IMR-90 (cell line): ENCODE measurements at places on chromosomes 11 and 22.

- no peak overlapping the region for H3K4me3 ChIP-seq
- peak; percentile 77 for DNase-seq
- peaks cover 21% of the 10 kb centered on the region for H3K4me1 ChIP-seq
- H3K27ac ChIP-seq: peak overlapping the region; percentile 41
Measured at GRCh38 chr22:33867118-33867866, 53.0 kb downstream of the LARGE1 start.

DNA sequence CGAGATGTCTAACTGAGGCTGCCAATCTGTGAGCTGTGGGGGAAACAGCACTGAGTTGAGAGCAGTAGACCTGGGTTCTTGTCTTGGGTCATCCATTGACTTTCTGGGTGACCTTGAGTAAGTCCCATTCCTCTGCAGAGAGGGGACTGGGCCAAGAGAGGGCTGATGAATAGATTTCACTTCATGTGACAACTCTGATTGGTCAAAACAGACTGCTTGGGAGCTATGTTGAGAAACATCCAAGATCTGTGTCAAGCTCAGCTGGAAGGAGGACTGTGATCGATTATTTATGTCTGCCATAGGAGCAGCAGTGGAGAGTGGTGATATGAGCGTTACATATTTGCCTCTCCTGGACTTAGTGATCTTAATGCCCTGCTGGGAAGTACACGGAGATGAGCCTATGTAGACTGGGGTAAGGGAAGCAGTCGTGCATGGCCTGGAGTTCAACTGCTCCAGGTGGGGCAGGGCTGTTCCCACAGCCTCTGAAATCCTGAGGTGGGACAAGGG lies 47.7 kb downstream of the OTOG start:
- H3K36me3 ChIP-seq: no peaks in the 10 kb centered on the region
- H3K27me3 ChIP-seq: peaks cover 3% of the 10 kb centered on the region
- H3K4me1 ChIP-seq: no peaks in the 10 kb centered on the region
- no peak for DNase-seq
- H3K4me3 ChIP-seq: no peak overlapping the region

GRCh38 chr11:67463680-67464410 lies 5.2 kb downstream of the TMEM134 start:
- no peak overlapping the region; the same call in 1 of the 2 replicates for H3K4me3 ChIP-seq
- DNase-seq: no peak
- H3K27me3 ChIP-seq: no peaks in the 10 kb centered on the region; the same call in 1 of the 2 replicates
- peaks cover 2% of the 10 kb centered on the region; the same call in 1 of the 2 replicates for H3K36me3 ChIP-seq

- H3K36me3 ChIP-seq: no peaks in the 10 kb centered on the region
- H3K4me1 ChIP-seq: peaks cover 21% of the 10 kb centered on the region
- H3K27ac ChIP-seq: peak overlapping the region; percentile 7; the same call in 1 of the 2 replicates
- H3K4me3 ChIP-seq: no peak overlapping the region
- no peaks in the 10 kb centered on the region for H3K27me3 ChIP-seq
Measured at GRCh38 chr11:104005234-104005855, 31.1 kb upstream of the DDI1 start.

DNA sequence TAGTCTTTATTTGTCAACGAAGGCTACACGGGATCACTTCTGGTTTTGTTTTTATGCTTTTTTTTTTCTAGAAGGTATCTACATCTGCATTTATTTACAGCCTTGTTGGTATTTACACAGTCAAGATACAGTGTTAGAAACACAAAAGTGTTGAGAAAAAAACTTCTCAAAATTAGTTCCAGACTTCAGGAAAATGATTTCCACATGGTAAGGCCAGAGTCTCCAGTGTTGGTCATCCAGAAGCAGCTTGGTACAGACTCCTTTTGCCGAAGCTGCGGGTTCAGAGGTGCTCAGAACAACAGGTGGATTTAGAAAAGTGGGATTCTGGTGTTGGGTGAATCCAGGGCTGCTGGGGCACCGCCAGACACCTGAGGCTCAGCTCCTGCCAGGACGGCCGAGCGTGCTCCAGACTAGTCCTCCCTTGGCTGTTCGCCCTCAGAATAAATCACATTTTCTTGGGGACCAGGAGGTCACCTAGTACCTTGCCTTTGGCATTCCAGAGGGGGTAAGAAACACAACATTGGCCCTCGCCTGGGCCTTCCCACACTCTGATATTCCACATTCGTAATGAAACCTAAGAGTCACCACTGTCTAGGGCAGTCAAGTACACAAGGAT lies 78.7 kb upstream of the NARS2 start:
- no peaks in the 10 kb centered on the region for H3K27me3 ChIP-seq
- peaks cover 2% of the 10 kb centered on the region; the same call in 1 of the 2 replicates for H3K36me3 ChIP-seq
- no peak overlapping the region for H3K4me3 ChIP-seq
- no peaks in the 10 kb centered on the region; the same call in 1 of the 2 replicates for H3K4me1 ChIP-seq
- no peak for DNase-seq

GRCh38 chr11:57936050-57936418 lies 87.6 kb upstream of the OR9Q1 start:
- peaks cover 2% of the 10 kb centered on the region; the same call in 1 of the 2 replicates for H3K4me1 ChIP-seq
- no peak for DNase-seq
- H3K36me3 ChIP-seq: no peaks in the 10 kb centered on the region
- H3K27ac ChIP-seq: no peak overlapping the region
- H3K4me3 ChIP-seq: no peak overlapping the region

GRCh38 chr11:9535189-9535781 lies 38.2 kb upstream of the WEE1 start:
- no peaks in the 10 kb centered on the region for H3K36me3 ChIP-seq
- H3K4me1 ChIP-seq: peaks cover 6% of the 10 kb centered on the region
- H3K4me3 ChIP-seq: no peak overlapping the region
- H3K27me3 ChIP-seq: no peaks in the 10 kb centered on the region

GRCh38 chr22:34001701-34002466 lies 81.6 kb upstream of the LARGE1 start:
- no peak overlapping the region for H3K27ac ChIP-seq
- no peak for DNase-seq
- no peak overlapping the region for H3K4me3 ChIP-seq
- no peaks in the 10 kb centered on the region for H3K36me3 ChIP-seq

DNA sequence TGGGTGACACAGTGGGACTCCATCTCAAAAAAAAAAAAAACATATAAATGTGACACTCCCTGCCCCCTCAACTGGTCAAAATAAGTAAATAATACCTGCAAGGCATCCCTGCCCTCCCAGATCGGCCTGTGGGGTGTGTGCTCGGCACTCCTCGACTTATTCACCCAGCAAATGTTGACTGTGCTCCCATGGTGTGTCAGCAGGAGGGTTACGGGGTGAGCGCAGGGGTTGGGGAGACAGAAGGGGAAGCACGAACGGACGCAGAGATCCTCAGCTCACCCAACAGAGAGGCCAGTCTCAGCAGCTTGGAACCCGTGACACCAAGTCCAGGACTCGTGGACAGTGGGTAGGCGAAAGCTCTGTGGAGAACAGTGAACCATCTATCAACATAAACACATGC lies 1.6 kb upstream of the ADM2 start:
- H3K36me3 ChIP-seq: peaks cover 4% of the 10 kb centered on the region; the same call in 1 of the 2 replicates
- peaks cover 21% of the 10 kb centered on the region for H3K27me3 ChIP-seq
- H3K27ac ChIP-seq: no peak overlapping the region
- no peak for DNase-seq

DNA sequence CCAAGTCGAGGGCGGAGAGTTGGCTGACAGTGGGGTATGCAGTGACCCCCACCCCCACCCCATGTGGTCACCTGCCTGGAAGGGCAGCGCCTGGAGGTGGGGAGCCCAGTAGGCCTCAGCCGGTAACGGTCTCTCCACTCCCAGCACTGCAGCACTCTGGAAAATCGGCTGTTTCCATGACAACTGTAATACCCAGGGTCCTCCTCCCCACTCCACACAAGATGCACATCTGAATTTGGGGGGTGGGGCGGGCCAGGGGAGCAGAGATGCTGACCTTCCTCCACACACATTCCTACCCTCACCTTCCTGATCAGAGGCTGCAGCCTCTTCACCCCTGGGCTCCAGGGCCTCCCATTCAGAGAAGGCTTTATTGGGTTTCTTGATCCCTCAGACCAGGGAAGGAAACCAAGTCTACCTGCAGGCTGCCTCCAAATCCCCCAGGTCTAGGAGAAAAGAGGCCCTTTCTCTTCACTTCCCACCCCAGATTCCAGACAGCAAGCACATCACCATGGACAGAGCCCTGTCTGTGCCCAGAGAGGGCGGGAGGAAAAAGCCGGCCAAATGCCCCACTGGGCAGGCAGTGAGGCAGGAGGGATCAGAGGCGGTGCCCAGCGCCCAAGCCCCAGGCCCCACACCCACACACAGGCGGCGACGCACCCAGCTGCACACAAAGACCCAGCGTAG lies 46.5 kb downstream of the SLC22A12 start:
- H3K4me3 ChIP-seq: no peak overlapping the region
- no peaks in the 10 kb centered on the region for H3K4me1 ChIP-seq
- no peaks in the 10 kb centered on the region for H3K36me3 ChIP-seq
- no peak for DNase-seq
- H3K27me3 ChIP-seq: peaks cover 87% of the 10 kb centered on the region

GRCh38 chr11:59416613-59417012 lies 9.6 kb downstream of the OR5A2 start:
- H3K27ac ChIP-seq: no peak overlapping the region
- no peaks in the 10 kb centered on the region for H3K27me3 ChIP-seq
- no peaks in the 10 kb centered on the region for H3K36me3 ChIP-seq

- no peak for DNase-seq
- no peak overlapping the region for H3K4me3 ChIP-seq
- H3K4me1 ChIP-seq: no peaks in the 10 kb centered on the region
- H3K27me3 ChIP-seq: no peaks in the 10 kb centered on the region
- no peak overlapping the region for H3K27ac ChIP-seq
Measured at GRCh38 chr11:60371386-60371785, 6.9 kb upstream of the MS4A7 start.

GRCh38 chr22:36738416-36739020 lies 35.0 kb upstream of the CACNG2 start:
- no peak for DNase-seq
- H3K4me1 ChIP-seq: no peaks in the 10 kb centered on the region

GRCh38 chr11:66820381-66820780 lies 22.9 kb upstream of the RCE1 start:
- no peaks in the 10 kb centered on the region for H3K27me3 ChIP-seq
- H3K4me1 ChIP-seq: peaks cover 2% of the 10 kb centered on the region; the same call in 1 of the 2 replicates
- DNase-seq: no peak
- H3K27ac ChIP-seq: no peak overlapping the region

DNA sequence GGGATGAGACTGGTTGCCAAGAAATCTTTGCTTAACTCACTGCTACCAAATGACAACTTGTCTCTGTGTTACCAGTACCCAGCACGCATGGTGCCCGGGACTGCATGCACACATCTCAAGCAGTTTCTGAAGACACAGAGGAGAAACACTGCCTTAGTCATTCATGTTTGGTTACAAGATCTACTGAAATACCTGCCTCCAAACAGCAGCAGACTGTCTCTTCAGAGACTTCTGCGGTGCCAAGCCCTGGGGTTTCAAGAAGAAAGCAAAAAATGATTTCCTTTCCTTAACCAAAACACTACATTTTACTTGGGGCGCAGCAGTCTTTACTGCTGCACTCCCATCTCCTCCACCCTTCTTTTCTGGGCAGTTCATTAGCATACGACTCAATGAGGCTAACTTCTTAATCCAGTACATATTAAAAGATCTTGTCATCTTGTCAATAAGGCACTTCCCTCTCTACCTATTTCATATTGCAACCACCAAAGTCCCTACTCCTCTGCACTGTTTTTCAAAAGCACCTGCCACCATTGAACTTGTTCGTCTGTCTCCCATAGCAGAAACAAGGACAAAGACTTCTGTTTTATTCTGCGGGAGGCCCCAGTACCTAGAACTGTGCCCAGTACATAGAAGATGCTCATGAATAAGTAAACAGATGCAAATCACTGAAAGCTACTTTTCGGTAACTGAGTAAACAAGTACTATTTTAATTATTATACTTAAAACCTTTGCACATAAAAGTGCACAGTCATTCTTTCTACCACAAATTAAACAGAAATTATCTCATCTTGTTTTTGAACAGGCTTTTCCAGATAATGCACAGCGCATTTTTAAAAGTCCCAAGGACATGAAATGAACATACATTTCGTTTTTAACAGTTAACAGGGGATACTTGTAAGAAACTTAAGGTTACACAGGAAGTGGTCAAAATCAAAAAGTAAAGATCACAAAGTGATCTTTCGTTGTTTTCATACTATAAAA lies 4.0 kb downstream of the NAP1L4 start:
- no peak overlapping the region for H3K4me3 ChIP-seq
- H3K27me3 ChIP-seq: no peaks in the 10 kb centered on the region
- H3K27ac ChIP-seq: peak overlapping the region; percentile 14; the same call in 1 of the 2 replicates
- DNase-seq: no peak

DNA sequence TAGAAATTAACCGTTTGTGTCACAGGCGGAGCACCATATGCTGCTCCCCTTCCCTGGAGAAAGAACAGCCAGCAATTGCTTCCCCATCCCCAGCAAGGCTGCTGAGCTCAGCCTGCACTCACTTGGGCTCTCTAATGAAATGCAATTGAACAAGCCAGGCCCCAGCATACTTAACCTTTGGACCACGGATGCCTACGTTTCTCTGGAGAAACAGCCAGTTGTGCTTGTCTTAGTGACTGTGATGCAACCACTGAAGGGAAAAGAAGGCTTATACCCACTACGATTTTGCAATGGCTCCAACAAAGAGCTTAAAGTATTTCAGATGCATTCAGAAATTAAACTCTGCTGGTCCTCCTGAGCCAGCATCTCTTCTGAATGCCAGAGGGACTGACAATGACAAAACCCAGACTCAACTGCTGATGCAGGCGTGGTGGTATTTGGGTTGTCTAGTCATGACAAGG lies 51.3 kb upstream of the SESN3 start:
- H3K27ac ChIP-seq: no peak overlapping the region
- no peak for DNase-seq
- no peaks in the 10 kb centered on the region for H3K4me1 ChIP-seq
- H3K27me3 ChIP-seq: peaks cover 4% of the 10 kb centered on the region; the same call in 1 of the 2 replicates

GRCh38 chr22:48714231-48714630 lies 1113.4 kb downstream of the BRD1 start:
- H3K27me3 ChIP-seq: no peaks in the 10 kb centered on the region
- no peaks in the 10 kb centered on the region for H3K4me1 ChIP-seq
- H3K36me3 ChIP-seq: no peaks in the 10 kb centered on the region
- no peak overlapping the region for H3K4me3 ChIP-seq
- DNase-seq: no peak
- no peak overlapping the region for H3K27ac ChIP-seq

DNA sequence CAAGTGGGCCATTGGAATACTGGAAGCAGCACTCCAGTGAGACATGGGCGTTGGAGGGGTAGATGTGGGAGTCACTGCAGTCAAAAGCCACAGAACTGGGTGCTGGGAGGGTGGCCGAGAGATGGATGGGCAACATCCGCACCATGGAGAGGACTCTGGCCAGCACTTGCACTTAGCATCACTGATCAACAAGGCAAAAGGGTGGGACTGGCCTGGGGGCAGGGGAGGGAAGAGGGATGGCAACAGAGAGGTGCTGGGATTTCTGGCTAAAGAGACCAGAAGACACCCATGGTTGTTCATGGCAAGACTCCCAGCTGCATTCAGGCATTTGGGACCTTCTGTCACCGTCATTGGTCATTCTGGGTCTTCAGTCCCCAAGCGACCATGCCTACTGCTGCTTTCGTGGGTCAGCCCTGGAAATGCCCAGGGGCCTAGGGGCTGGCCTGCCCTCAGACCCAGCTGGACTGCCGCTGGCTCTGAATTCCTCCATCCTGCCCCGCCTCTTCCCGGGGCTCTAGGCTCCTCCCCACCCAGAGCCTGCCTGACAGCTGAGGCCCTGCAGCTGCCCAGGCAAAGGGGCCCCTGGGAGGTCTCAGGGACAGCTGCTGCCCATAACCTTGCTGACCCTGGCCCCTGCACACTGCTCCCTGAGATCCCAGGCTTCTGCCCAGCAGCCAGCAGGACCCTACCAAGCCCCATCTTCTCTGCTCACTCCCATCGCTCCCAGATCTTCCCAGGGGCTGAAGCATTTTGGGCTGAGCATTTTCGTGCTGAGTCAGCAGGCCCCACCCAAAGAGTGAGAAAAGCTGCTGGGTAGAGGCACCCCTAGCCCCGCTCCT lies 13.0 kb upstream of the CDC42EP2 start:
- peak overlapping the region; percentile 57 for H3K27ac ChIP-seq
- H3K27me3 ChIP-seq: no peaks in the 10 kb centered on the region
- peak; percentile 50 for DNase-seq
- H3K36me3 ChIP-seq: no peaks in the 10 kb centered on the region
